ENCODE measurements at places on chromosomes 16 and 17. TPM values are rescaled to one million over a fixed set of nuclear protein-coding genes. Genes with fewer than 3 reads are reported as not detected.

DNA sequence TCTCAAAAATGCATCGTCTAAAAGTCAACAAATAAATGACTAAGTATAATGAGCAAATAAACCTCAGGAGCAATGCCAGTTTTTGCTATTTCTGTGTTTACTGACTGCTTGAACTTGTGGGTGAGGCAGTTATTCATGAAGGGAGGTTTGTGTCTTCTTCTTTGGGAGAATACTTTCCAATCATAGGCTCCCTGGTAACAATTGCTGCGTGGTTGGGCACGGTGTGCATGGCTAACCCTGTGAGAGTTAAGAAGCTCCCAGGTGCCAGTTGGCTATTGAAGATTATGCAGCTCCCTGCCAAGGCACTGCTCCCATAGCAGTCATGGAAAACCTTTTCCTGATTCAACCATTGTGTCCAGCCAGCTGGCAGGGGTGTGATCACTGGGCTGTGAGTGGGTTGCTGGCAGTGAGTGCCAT, 775.9 kb upstream of the GOT2 start:
- H3K4me3 ChIP-seq, result no peak overlapping the region
- no peaks in the 10 kb centered on the region for H3K4me1 ChIP-seq
- DNase-seq, result no peak
- H3K36me3 ChIP-seq, result no peaks in the 10 kb centered on the region
- no peak overlapping the region for H3K27ac ChIP-seq
- no peaks in the 10 kb centered on the region for H3K27me3 ChIP-seq

- H3K4me1 ChIP-seq, result peaks cover 7% of the 10 kb centered on the region
- DNase-seq, result no peak
- no peaks in the 10 kb centered on the region for H3K36me3 ChIP-seq
- no peaks in the 10 kb centered on the region for H3K27me3 ChIP-seq
- H3K4me3 ChIP-seq, result no peak overlapping the region
- H3K27ac ChIP-seq, result no peak overlapping the region
These were observed 10.0 kb downstream of the SPATA33 start for GRCh38 chr16:89667633-89668032.

DNA sequence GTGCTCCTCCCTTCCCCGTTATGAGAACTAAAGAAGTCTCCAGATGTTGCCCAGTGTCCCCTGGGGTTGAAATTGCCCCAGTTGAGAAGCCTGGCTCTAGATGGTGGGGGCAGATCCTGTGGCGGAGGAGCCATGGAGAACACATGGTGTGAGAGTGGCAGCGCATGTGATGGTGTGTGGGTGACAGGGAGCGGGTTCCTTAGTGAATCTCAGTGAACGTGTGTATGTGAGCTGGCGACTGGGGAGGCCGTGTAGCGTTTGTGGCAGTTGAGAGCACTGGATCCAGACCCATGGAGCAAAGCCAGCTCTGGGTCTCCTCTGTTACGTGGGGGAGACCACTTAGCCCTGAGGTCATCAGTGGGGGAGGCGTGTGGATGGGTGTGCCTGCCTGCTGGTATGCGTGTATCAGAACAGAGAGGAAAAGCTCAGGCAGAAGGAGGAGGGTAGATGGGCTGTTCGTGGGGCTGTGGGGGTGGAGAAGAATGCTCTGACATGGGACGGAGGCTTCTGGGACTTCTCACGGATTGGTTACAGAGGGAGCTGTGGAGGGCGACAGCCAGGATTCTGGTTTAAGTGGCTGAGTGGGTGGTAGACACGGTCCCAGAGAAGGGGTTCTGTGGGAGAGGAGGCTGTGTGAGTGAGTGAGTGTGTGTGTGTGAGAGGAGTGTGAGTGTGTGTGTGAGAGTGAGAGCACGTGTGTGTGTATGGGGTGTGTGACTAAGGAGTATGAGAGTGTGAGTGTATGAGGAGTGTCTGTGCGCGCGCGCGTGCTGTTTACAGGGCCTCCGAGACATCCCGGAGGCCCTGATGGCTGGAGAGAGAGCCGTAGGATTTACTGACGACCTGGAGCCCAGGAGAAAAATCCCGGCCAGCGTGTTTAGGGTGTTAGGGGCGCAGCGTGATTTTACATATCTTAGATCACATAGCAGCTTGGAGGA, 193.8 kb downstream of the SNX29 start:
- peak; percentile 24 for DNase-seq
- H3K27ac ChIP-seq, result peak overlapping the region; percentile 26
- no peaks in the 10 kb centered on the region for H3K27me3 ChIP-seq
- H3K36me3 ChIP-seq, result no peaks in the 10 kb centered on the region

C16orf87 gene
- total RNA-seq, result 25.1 TPM

- H3K4me1 ChIP-seq, result no peaks in the 10 kb centered on the region
- no peak overlapping the region for H3K4me3 ChIP-seq
- no peaks in the 10 kb centered on the region for H3K36me3 ChIP-seq
- H3K27me3 ChIP-seq, result no peaks in the 10 kb centered on the region
- DNase-seq, result peak; percentile 51
These were observed 6.5 kb downstream of the FNDC8 start for GRCh38 chr17:35127751-35128514.

GNG13 gene
- not detected for total RNA-seq

GRCh38 chr17:78063489-78063888, 65.1 kb downstream of the TMC6 start:
- no peaks in the 10 kb centered on the region for H3K27me3 ChIP-seq
- H3K4me3 ChIP-seq, result no peak overlapping the region
- H3K36me3 ChIP-seq, result no peaks in the 10 kb centered on the region
- H3K4me1 ChIP-seq, result no peaks in the 10 kb centered on the region
- H3K27ac ChIP-seq, result no peak overlapping the region
- DNase-seq, result no peak

SLC52A1 gene
- 0.13 TPM for total RNA-seq

DNA sequence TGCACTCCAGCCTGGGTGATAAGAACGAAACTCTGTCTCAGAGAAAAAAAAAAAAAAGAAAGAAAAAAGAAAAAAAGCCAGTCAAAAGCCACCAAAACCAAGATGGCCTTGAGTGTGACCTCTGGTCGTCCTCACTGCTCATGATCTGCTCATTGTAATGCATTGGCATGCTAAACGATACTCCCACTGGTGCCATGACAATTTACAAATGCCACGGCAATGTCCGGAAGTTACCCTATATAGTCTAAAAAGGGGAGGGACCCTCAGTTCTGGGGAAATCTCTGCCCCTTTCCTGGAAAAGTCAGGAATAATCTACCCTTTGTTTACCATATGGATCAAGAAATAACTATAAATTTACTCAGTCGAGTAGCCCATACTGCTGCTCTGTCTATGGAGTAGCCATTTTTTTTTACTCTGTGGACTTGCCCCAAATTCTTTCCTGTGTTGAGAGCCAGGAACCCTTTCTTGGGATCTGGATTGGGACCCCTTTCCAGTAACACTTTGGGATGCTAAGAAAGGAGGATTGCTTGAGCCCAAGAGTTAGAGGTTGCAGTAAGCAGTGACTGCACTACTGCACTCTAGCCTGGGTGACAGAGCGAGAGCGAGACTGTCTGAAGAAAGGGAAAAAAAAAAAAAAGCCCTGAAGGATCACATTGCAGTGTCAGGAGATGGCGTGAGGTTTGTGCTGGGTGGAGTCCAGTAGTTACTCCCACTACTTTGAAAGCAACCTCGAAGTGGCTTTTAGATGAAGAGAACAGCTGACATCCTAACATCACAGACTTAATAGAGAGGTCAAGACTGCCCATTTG, 3.7 kb upstream of the TMEM231 start:
- no peak overlapping the region for H3K27ac ChIP-seq
- H3K27me3 ChIP-seq, result peaks cover 4% of the 10 kb centered on the region
- peak; percentile 29 for DNase-seq
- H3K4me3 ChIP-seq, result no peak overlapping the region

- H3K27ac ChIP-seq, result no peak overlapping the region
- H3K4me3 ChIP-seq, result no peak overlapping the region
- no peaks in the 10 kb centered on the region for H3K27me3 ChIP-seq
- DNase-seq, result no peak
These were observed 125.3 kb upstream of the FOXF1 start for GRCh38 chr16:86384980-86385379.

DNA sequence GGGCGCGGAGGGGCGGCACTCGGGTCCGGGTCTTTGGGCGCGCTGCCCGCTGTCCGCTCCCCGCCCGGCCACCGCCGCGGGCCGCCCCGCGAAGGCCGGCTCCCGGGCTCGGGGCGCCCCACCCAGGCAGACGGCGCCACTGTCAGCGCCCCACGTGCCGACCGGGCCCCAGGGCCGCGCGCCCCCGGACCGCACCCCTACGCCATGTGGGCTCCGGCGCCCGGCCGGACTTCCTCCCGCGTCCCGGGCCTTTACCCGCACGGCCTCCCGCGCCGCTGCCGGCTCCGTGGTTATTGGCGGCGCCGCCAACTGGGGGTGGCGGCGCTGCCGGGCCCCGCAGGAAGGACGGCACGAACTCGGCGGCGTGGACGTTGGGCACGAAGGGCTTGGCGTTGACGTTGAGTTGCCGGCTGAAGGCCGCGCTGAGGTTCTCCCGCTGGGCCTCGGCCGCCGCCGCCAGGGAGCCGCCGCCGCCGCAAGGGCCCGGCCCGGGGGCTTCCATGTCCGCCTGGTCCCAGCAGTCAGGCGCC, 577 bp downstream of the GSPT1 start:
- H3K27me3 ChIP-seq, result no peaks in the 10 kb centered on the region
- peak; percentile 72 for DNase-seq
- H3K27ac ChIP-seq, result peak overlapping the region; percentile 95
- H3K4me1 ChIP-seq, result peaks cover 27% of the 10 kb centered on the region
- H3K4me3 ChIP-seq, result peak overlapping the region; percentile 87
- H3K36me3 ChIP-seq, result no peaks in the 10 kb centered on the region

SBK1 gene
- total RNA-seq, result 1.8 TPM

DNA sequence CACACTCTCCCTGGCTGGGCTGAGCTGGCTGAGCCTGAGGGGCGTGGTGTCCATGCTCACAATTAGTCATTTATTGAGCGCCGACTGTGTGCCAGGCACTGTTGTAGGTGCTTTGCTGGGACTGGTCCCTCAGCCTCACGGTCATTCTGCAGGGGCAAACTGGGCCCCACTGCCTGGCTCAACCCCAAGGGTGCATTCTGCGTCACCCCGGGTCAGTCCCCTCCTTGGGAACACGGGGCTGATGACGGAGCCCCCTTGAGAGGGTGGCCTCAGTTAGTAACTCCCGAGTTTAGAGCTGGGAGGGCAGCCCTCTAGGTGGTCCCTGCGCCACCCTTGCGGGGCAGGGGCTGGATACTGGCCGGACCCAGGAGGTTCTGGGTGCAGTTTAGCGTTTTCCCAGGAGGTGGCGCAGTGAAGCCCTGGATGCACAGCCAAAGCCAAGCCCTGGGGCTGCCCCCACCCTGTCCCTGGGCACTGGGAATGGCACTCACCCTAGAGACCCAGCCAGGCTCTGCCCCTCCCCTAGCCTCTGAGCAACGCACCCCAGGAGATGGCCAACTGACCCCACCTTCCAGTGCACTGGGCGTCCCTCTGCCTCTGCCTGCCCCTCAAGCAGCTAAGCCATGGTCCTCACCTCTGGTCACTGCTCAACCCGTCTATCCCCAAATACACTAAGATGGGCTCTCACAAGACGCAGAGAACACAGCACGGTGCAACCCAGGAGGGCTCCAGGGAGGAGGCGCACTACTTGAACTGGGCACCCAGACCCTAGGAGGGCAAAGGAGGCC, 243.2 kb upstream of the GSE1 start:
- peaks cover 35% of the 10 kb centered on the region for H3K4me1 ChIP-seq
- H3K4me3 ChIP-seq, result no peak overlapping the region
- peak; percentile 61 for DNase-seq
- peak overlapping the region; percentile 40 for H3K27ac ChIP-seq
- H3K36me3 ChIP-seq, result no peaks in the 10 kb centered on the region
- H3K27me3 ChIP-seq, result no peaks in the 10 kb centered on the region

GRCh38 chr16:31501226-31501965, 6.8 kb downstream of the RUSF1 start:
- H3K27me3 ChIP-seq, result no peaks in the 10 kb centered on the region
- H3K27ac ChIP-seq, result no peak overlapping the region
- DNase-seq, result no peak
- H3K36me3 ChIP-seq, result no peaks in the 10 kb centered on the region

- H3K27me3 ChIP-seq, result no peaks in the 10 kb centered on the region
- DNase-seq, result peak; percentile 67
- H3K4me3 ChIP-seq, result peak overlapping the region; percentile 61
- peak overlapping the region; percentile 70 for H3K27ac ChIP-seq
- H3K4me1 ChIP-seq, result peaks cover 12% of the 10 kb centered on the region
These were observed 486 bp downstream of the PIGS start for GRCh38 chr17:28570716-28571360.

SEPHS2 gene
- 36.1 TPM for total RNA-seq

- H3K4me1 ChIP-seq, result no peaks in the 10 kb centered on the region
- no peak overlapping the region for H3K4me3 ChIP-seq
- peak overlapping the region; percentile 38 for H3K27ac ChIP-seq
- no peaks in the 10 kb centered on the region for H3K36me3 ChIP-seq
- no peak for DNase-seq
- H3K27me3 ChIP-seq, result no peaks in the 10 kb centered on the region
These were observed 15.9 kb upstream of the ARHGAP17 start for GRCh38 chr16:25031132-25031440.

GRCh38 chr17:40645291-40645690, 2.3 kb downstream of the SMARCE1 start:
- H3K27ac ChIP-seq, result no peak overlapping the region
- H3K4me3 ChIP-seq, result peak overlapping the region; percentile 1
- no peaks in the 10 kb centered on the region for H3K27me3 ChIP-seq
- H3K36me3 ChIP-seq, result peaks cover 12% of the 10 kb centered on the region
- no peak for DNase-seq

DNA sequence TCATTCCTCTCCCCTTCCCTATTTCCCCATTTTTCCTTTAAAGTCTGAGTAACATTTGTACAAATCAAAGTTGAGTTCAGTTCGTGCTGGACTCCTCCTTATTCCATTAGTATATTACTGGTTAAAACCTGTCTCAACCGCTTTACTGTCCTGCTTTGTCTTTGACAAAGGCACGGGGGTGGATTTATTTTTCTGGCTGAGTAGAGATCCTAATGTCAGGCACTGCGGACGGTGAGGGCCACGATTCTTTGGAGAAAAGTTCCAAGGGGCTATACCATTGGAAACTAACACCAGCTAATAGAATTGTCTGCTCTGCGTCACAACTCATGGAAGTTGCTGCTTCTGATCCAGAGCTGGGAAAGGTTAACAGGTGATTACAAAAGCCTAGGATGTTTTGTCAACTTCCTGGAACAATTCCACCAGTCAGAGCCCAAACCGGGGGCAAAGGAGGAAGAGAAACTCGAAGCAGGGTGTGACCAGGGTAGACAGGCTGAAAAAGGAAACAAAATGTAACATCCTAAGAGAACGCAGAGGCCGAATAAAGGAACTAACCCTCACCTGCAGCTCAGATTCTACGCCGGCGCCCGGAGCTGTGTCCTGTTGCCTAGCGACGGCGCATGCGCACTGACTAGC, 12.4 kb downstream of the TAT start:
- DNase-seq, result no peak
- H3K4me3 ChIP-seq, result peak overlapping the region; percentile 41
- H3K27ac ChIP-seq, result peak overlapping the region; percentile 90
- H3K36me3 ChIP-seq, result no peaks in the 10 kb centered on the region
- H3K4me1 ChIP-seq, result peaks cover 12% of the 10 kb centered on the region

DNA sequence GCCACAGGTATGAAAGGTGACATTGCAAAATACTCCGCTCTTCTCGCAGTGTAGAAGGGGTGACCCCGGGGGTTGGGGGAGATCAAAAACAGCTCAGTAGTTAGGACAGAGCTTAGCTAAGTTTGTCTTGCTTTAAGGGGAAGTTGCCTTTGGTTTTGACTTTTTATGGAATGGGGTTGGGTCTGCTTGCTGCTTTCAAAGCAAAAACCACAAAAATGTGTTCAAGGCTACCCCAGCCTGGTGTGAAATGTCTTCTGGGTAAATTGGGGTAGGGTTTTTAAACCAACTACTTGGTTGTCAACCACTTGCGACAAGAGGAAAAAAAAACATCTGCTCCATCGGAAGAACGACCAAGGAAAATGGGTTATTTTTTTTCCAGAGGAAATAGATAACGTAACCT, 6.2 kb downstream of the FUS start:
- no peaks in the 10 kb centered on the region for H3K27me3 ChIP-seq
- peaks cover 18% of the 10 kb centered on the region for H3K4me1 ChIP-seq
- no peak for DNase-seq
- no peak overlapping the region for H3K27ac ChIP-seq

CCDC200 gene
- not detected for total RNA-seq
